ENCODE measurements at places on chromosomes 12 and 14.

DNA sequence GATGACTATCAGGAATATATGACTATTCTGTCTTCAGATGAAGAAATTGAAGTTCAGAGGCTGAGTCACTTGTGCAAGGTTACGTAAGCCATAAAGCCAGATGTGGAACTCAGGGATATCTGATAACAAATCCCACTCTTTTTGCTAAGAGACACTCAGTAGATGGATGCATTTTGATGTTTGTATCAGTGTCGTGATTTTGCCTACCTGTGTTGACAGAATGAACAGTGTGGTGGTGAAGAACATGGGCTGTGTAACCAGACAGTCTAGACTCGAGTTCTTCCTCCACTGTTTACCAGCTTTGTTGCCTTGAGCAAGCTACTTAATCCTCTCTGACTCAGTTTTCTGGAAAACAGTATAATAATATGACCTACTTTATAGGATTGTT is 93.9 kb downstream of the DAAM1 start:
- DNase-seq, result no peak

DNA sequence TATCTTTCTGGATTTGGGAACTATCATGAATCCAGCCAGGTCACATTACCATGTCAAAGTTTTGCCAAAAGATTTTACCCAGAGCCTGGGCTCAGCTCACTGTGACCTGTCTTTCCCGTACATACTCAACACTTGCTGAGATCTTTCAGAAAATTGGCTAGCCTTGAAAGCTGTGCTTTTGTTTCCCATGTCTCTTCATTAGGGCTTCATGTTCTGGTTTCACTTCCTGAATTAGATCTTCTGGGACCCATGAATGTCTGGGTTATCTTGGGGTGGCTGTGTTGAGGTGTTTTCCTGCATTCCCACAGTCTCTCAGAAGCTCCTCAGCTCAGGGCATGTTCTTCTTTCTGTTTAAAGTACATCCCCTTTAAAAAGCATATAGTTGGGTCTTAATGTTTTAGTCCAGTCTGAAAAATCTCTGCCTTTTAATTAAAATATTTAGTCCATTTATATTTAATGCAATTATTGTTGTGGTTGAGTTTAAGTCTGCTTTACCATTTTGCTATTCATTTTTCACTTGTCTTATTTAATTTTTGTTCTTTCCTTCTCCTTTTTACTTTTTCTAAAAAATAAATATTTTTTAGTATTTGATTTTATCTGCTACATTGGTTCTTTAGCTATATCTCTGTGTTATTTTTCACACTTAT is 242.7 kb downstream of the VRK1 start:
- no peak for DNase-seq

DNA sequence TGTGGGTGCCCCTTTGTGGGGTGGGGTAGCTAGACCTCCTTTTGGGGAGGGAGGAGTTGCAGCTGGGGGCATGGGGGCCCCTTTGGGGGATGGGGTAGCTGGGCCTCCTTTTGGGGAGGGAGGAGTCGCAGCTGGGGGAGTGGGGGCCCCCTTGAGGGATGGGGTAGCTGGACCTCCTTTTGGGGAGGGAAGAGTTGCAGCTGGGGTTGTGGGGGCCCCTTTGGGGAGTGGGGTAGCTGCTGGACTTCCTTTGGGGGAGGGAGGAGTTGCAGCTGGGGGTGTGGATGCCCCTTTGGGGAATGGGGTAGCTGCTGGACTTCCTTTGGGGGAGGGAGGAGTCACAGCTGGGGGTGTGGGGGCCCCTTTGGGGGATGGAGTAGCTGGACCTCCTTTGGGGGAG is 7.0 kb downstream of the NACA start:
- no peak for DNase-seq

GRCh38 chr12:24378548-24379407 is 429.3 kb upstream of the SOX5 start:
- DNase-seq, result no peak

GRCh38 chr12:127209318-127209717 is 1057.7 kb upstream of the TMEM132C start:
- DNase-seq, result no peak

DNA sequence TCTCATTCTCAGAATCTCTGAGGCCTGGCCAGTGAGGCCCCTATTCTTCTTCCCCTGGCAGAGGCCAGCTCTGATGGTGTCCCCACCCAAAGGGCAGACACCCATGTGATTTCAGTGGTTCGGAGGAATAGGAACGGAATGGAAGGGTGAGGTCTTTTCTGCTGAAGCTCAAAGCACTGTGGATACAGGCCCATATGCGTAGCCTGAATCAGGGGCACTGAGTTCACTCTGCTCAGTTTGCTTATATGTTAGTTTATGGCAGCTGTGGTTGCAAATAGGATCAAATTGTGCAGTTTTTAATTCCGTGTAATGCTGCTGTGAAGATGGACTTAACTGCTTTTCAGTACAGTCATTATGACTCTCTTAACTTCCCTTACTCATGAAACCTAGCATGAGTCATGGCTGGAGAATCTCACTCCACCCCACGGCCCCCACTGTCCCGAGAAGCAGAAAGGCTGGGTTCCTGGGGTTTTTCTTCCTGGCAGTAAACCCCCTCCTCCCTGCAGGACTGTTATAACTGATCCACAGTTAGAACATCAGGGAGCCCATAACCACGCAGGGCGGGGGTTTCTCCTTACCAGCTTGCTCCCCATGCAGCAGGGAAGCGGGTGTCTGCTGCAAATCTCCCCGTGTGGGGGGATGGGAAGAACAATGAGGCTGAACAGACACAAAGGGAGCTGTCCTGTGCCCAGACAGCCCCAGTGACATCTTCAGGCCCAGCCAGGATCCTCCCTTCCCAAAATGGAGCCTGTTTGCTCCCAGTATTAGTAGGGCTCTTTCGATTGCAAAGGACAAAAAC is 122.7 kb downstream of the SLC38A6 start:
- DNase-seq, result no peak

DNA sequence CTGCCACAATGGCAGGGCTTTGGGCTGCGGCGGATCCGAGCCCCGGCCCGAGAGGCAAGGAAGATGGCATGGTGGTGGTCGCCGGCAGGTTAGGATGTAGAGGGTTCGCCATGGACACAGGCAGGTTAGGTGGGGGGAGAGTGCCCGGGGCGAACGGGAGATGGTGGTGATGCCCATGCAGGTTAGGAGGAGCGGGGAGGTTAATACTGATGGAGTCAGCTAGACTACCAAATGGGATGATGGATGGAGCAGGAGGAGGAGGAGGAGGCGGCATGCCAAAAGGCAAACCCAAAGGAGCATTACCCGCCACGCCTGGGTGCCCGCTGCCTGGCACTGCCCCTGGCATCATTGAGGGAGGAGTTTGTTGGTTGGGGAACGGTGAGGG is 6.2 kb downstream of the MYL6 start:
- no peak for DNase-seq

GRCh38 chr12:110012137-110012536 is 12.9 kb downstream of the ANKRD13A start:
- no peak for DNase-seq

DNA sequence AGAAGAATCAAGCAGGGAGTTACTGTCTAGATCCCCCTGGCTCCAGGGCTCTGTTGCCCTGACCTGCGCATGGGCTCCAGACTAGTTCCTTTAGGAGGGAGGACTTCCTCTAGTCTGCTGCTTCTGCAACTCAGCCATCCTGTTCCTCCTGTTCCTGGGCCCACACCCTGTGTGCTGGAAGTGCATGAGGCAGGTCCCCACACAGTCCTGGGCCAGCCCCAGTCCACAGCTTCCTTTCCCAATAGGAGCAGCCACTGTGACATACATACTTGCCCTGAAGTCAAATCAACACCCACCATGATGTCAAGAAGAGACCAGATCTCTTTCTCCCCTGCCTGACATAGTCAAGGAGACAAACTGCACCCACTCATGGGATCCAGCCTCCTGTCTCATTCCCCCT is 1.3 kb downstream of the SDR9C7 start:
- no peak for DNase-seq

DNA sequence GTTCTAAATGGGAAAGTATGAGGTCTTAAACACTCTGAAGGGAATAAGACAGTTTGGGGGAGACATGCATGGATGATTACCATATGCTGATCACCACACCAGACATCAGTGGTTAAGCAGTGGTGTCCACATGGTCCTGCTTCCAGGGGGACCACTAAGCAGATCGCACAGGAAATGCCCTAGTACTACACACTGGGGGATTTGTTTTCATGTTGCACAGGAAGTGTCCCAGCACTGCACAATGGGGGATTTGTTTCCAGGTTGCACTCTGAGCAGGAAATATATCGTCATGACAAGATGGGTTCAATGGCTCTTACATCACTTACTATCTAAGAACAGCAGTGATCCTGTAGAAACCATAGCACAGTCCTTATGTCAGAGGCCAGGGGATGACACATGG is 245.5 kb downstream of the BCL11B start:
- no peak for DNase-seq

- DNase-seq, result no peak
These were observed 130.9 kb upstream of the PLEKHA5 start for GRCh38 chr12:18998343-18999261.

DNA sequence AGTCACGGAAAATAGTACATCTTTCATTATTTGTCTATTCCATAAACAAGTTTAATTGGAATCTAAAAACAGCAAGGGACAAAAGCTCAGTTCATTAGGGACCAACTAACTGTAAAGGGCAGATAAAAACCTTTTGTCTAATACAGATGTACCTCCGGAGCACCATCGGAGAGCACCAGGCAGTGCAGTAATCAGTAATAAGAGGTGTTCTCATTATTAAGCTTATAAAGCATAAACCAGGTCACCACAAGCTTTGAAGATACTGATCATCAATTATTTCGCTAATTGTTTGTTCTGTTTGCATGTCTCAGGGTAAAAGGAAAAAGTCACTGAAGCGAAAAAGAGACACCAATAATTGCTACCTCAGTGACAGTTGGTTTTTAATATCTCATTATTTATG is 207.3 kb upstream of the PRKD1 start:
- no peak for DNase-seq

- no peak for DNase-seq
These were observed 8.7 kb upstream of the TESPA1 start for GRCh38 chr12:54993181-54993835.

DNA sequence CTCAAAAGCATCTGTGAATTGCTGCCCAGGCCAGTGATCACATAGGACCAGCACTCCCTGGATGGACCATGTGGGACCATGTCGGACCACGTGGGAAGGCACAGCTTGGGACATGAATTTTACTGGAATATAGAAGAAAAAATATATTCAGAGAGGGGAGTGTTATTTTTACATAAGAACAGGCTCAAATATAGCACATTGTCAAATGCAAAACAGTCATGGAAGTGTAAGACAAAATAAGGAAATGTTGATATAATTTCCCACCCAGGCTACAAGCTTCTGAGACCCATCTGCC is 68.3 kb downstream of the CMKLR1 start:
- DNase-seq, result no peak

Data from thymus (tissue), 14 donors.